ENCODE measurements at places on chromosomes 12 and 14.

DNA sequence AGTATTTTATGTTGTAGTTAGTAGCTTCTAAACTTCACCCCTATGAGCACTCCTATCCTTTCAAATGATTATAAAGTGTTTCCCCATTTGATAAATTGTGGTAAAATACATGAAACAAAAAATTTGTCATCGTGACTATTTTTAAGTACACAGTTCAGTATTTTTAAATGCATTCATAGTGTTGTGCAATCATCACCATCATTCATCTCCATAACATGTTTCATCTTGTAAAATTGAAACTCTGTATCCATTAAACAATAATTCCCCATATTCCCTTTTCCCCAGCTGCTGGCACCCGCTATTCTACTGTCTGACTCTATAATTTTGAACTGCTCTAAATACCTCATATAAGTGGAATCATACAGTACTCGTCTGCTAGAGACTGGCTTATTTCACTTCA lies 52.5 kb downstream of the ATP23 start:
- no peak for DNase-seq

DNA sequence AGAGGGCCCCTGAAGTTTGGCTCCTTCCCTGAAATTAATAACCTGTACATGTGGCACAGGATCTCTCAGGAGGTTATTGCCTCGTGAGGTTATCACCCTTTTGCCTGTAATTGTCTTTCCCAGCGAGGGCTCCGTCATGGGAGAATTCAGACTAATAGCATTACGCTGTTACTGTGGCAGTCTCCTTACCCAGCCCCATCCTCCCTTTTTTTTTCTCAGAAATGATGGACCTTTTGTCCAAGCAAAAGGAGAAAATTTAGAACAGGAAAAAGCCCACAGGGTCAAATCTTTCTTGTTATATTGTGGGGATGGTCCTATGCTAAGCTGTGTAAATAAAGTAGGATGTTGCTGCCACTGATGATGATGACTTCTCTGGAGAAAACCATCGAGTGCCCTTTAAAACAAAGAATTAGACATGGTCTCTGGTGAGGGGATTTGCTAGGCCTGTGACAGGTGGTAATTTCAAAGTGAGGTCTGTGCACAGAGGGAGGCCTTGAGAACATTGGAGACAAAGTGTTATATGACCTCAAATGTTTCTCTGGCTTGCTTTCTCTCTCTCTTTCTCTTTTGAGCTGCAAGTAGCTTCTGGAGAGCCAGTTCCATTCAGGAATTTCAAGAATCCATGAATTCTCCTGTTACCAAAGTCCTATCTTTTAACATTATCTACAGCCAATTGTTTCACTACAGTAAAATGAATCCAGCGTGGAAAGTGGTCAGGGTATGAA lies 357.2 kb downstream of the BMP4 start:
- no peak for DNase-seq

DNA sequence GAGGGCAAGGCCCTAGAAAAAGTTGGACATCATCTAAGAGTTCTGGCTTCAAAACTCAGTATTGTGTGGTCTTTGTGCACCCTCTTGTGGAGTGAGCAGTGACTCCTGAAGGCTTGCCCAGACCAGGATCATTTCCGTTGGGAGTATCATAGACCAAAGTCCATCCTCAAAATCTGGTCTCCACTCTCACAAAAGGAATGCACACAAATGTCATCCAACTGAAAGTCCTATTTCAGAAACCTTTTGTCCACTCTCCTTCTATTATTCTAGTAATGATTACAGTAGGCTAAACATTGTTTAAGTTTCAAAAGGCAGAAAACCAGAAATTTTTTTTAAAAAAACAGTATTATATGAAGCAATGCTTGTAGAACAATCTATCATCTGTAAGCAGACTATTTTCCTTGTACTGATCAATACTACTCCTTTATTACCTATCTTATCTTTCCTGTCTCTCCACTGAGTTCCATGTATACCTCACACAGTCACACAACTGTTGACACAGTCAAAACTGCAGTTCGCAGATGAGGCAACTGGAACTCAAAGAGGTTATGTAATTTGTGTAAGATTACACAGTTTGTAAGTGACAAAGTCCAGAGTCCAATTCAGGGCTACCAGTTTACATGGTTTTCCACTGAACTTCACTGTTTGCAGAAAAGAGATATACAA lies 41.4 kb downstream of the COX16 start:
- DNase-seq = no peak

GRCh38 chr12:124517260-124518050 lies 50.0 kb downstream of the NCOR2 start:
- no peak for DNase-seq

- no peak for DNase-seq
Measured at GRCh38 chr14:90451961-90452360, 55.1 kb downstream of the CALM1 start.

DNA sequence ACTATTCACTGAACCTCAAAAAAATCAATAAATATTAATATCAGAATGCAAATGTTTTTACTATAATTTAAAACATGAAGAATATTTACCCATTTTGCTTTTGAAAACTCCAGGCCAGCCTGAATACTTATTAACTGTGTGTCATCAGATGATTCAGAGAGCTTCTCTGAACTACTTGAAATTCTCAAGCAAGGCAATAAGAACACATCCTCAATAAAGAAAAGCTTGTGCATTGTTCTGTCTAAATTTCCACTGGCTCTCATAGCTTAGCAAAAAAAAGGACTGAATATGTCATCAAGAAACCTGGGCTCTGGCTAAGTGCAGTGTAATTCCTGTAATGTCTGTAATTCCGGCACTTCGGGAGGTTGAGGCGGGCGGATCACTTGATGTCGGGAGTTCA lies 194.1 kb downstream of the BTG1 start:
- no peak for DNase-seq

DNA sequence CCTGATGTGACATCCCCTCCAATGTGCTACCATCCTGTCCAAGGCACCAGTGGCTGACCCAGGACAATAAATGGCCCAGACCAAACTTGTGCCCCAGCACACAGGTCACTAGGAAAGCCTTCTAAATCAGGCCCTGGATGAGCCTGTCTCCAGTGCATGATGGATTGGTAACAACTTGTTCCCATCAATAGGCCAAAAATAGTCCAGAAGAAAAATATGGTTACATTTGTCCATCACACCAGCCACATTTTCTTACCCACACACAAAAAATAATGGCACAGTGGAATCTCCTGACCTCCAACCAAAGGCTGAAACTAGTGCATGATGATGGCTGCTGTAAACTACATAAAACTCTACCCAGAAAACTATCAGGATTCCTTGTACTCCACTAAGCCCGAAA lies 228.4 kb downstream of the SPTSSA start:
- DNase-seq = no peak

GRCh38 chr12:86837246-86837645 lies 581.1 kb upstream of the MGAT4C start:
- no peak for DNase-seq

DNA sequence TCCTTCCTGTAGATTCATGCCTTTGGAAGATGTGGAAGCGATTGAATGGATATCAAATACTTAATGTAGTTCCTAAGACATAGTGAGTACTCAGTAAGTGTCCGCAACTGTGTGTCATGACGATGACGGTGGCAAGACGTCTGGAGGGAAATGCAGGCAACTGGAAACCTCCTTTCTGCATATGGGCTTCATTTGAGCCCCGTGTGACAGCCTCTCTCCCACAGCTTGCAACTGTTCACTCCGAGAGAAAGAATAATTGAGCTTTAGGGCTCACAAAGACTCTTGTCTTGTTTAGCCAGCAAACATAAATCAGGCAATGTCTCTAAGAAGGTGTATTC lies 6.9 kb downstream of the CFAP251 start:
- no peak for DNase-seq

GRCh38 chr12:6662602-6662905 lies 365 bp downstream of the ING4 start:
- no peak for DNase-seq
